ENCODE measurements at places on chromosomes 2 and 18. TPM values are rescaled to one million over a fixed set of nuclear protein-coding genes. Genes with fewer than 3 reads are reported as not detected.

PPP1R1C gene
- total RNA-seq = 13.8 TPM

SERPINB12 gene
- total RNA-seq = not detected

SPP2 gene
- not detected for total RNA-seq

GPR155 gene
- 51.1 TPM for total RNA-seq

VPS4B gene
- total RNA-seq = 44.5 TPM

CD28 gene
- total RNA-seq = not detected

L3MBTL4 gene
- total RNA-seq = 0.32 TPM

NETO1 gene
- total RNA-seq = 5.5 TPM

DNA sequence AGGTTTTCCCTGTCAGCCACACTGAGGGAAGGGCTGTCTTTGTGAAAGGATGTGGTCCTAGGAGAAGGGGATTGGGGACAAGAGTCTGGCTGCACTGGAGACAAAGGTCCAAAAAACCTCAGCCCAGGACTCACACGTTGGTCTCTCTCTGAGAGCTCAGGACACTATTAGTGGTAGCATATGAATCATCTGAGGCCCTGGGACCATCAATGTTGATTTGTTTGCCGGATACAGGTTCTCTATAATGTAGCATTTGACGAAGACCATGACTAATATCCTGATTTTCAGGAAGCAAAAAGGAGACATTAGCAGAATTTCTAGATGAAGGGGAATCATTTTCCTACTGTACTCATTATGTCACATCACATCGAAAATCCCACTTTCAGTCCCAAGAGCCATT is 22.2 kb upstream of the DNAH6 start:
- H3K4me3 ChIP-seq = no peak overlapping the region
- no peaks in the 10 kb centered on the region for H3K4me1 ChIP-seq
- no peaks in the 10 kb centered on the region for H3K36me3 ChIP-seq
- DNase-seq = no peak
- no peaks in the 10 kb centered on the region for H3K27me3 ChIP-seq

DNA sequence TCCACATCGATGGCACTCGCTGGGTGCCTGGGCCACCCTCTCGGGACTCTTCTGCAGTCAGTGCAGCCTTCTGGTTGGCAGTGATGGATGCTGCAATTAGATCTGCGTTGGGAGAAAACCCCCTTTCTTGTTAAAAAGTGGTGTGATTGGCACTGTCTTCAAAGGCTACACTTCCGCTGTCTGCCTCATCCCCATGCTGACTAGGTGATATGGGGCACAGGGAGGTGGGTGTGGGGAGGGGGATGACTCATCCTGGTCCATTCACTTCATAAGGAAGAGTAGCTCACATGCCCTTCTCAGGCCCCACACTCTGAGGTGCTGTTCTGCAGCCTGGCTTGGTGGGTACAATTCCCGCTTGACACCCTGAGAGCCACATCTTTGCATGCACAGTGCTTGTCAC is 77.4 kb downstream of the THNSL2 start:
- H3K4me1 ChIP-seq = no peaks in the 10 kb centered on the region
- DNase-seq = no peak
- no peaks in the 10 kb centered on the region for H3K27me3 ChIP-seq
- no peak overlapping the region for H3K27ac ChIP-seq
- peaks cover 11% of the 10 kb centered on the region for H3K36me3 ChIP-seq
- H3K4me3 ChIP-seq = no peak overlapping the region

DNA sequence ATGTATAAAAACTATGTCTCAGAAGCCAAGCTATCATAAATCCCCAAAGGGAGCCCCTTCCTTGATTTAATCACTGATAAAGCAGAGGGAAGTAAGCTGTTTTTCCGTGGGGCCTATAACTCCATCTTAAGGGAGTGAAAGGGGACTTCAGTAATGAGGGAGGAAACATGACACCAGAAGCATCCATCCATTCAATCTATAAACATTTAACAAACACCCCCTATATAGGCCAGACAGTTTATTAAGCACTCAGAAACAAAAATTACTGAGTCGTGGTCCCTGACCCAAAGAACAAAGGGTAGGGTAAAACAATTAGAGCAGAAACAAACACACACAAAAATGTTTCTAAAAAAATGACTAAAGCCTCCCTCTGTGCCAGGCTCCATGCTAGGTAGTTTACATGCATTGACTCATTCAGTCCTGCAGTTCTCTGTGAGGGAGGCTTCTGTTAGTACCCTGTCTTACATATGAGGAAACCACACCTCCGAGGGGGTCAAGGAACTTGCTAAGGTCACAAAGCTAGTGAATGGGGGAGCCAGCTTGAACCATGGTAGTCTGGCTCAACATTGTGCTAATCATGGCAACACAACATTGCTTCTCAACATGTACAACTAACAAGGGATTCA is 472.1 kb downstream of the CDH2 start:
- peaks cover 14% of the 10 kb centered on the region for H3K4me1 ChIP-seq
- H3K36me3 ChIP-seq = peaks cover 10% of the 10 kb centered on the region
- H3K27me3 ChIP-seq = no peaks in the 10 kb centered on the region
- H3K4me3 ChIP-seq = no peak overlapping the region
- no peak for DNase-seq

DNA sequence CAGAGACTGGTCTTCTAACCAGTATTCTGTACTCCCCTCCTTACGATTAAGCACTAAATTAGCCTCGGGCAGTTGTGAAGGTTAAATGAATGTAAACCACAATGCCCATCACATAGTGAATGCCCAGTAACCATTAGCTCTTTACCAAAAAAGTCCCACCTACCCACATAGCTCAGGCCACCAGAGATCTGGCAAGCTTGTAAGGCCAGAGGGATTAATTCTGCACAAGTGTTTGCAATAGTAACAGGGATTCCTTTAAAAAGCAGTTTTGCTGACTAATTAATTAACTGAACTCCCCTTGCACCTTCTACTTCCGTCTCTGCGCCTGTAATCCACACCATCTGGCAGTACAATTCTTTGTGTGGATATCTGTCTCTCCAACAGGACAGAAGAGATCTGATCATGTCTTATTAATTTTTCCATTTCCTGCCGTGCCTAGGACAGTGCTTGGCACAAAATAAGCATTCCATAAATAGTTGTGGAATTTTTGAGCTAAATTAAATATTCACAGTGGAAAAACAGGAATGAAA is 36.2 kb upstream of the IGFBP2 start:
- H3K36me3 ChIP-seq = no peaks in the 10 kb centered on the region
- H3K4me1 ChIP-seq = peaks cover 5% of the 10 kb centered on the region
- H3K27me3 ChIP-seq = peaks cover 6% of the 10 kb centered on the region

GRCh38 chr2:46481198-46482193 is 2.1 kb downstream of the TMEM247 start:
- H3K27me3 ChIP-seq = peaks cover 2% of the 10 kb centered on the region
- H3K4me1 ChIP-seq = no peaks in the 10 kb centered on the region
- H3K27ac ChIP-seq = no peak overlapping the region
- peaks cover 12% of the 10 kb centered on the region for H3K36me3 ChIP-seq
- no peak for DNase-seq
- no peak overlapping the region for H3K4me3 ChIP-seq

GRCh38 chr2:162915858-162916257 is 77.3 kb upstream of the KCNH7 start:
- H3K27me3 ChIP-seq = peaks cover 2% of the 10 kb centered on the region
- no peak overlapping the region for H3K27ac ChIP-seq
- H3K4me1 ChIP-seq = no peaks in the 10 kb centered on the region

- no peaks in the 10 kb centered on the region for H3K27me3 ChIP-seq
- no peak overlapping the region for H3K27ac ChIP-seq
- no peak overlapping the region for H3K4me3 ChIP-seq
- DNase-seq = no peak
- no peaks in the 10 kb centered on the region for H3K4me1 ChIP-seq
Measured at GRCh38 chr2:211141646-211142045, 585.2 kb downstream of the CPS1 start.

DNA sequence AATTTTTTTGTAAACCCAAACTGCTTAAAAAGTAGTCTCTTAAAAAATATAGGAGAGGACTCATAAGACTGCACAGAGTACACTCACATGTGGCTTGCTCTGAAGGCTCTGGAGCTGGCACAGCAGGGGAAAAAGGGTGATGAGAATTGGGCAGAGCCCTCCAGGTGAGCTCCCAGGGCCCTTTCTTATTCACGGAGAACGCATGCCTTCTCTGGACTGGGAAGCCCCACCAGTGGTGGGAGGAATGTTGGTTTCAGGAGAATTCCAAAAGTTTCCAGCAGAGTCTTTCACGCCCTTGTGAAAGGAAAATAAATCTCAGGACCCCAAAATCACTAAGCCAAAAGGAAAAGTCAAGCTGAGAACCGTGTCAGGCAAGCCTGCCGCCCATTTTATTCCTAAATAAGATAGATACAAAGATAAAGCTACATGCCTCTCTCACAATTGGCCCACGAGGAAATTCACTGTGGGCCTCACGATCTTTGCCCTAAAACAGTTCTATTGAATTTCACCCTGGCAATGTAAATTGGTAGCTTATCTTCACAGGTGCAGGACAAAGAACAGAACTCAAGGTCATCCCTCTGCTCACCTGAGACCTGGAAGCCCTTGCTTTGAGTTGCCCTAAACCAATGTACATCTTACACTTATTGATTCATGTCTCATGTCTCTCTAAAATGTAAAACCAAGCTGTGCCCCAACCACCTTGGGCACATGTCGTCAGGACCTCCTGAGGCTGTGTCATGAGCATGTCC is 15.5 kb upstream of the MC5R start:
- H3K27me3 ChIP-seq = peaks cover 4% of the 10 kb centered on the region
- H3K4me3 ChIP-seq = no peak overlapping the region
- H3K27ac ChIP-seq = no peak overlapping the region

DNA sequence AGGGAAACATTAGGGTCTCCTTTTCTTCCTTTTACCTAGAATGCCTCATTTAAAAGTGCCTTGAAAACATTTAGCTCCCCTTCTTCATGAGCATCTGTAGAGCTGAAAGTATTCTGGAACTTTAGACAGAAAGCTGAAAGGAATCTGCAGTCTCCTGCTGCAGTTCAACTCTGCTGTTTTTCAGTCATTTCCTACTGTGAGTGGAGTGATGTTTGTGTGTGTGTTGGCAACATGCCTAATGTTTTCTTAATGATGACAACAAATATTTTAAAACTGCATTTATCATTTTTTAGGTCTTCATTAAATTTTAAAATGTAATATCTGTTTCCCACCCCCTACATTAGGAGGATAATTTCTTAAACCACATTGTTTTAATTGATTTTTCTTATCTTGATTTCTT is 66.6 kb downstream of the TWSG1 start:
- H3K36me3 ChIP-seq = peaks cover 4% of the 10 kb centered on the region
- no peaks in the 10 kb centered on the region for H3K4me1 ChIP-seq
- no peak overlapping the region for H3K27ac ChIP-seq
- H3K27me3 ChIP-seq = no peaks in the 10 kb centered on the region
- H3K4me3 ChIP-seq = no peak overlapping the region
- no peak for DNase-seq
